ENCODE measurements at places on chromosomes 12 and 14.

DNA sequence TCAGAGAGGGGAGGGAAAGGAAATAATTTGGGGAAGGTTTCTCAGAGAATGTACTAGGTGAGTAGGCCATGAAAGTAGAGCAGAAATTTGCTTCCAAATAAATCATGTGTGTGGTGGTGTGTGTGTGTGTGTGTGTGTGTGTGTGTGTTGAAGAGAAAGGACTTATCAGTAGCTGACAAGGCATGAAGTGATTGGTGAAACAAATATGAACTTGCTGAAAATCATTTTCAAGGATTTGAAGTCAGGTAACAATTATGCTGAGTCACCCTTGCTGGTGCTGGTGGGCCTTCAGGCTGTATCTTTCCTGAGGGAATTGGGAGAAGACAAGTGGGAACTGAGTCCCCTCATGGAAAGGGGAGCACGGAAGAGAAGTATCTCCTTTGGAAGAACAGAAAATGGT is 55.5 kb downstream of the HSD17B6 start:
- DNase-seq, result no peak

- no peak for DNase-seq
Measured at GRCh38 chr12:105590571-105590970, 260.1 kb downstream of the C12orf75 start.

GRCh38 chr14:103073367-103073875 is 10.6 kb upstream of the LBHD2 start:
- DNase-seq, result no peak

GRCh38 chr12:125023065-125023464 is 29.6 kb downstream of the BRI3BP start:
- DNase-seq, result no peak

DNA sequence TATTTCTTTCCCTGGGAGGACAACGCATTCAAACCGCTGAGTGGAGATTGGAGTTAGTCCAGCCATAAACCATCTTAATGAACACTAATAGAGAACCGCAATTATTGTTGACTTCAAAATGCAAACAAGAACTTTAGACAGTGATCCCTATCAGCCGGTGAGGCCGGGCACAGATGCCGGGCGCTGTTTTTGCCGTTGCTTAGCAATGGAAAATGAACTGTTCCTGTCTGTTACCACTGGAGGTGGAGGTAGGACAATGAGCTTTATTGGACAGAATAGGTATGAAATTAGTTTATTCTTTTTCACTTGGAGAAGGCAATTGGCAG is 216.8 kb downstream of the TTC8 start:
- peak; percentile 54 for DNase-seq

GRCh38 chr12:50302686-50303085 is 19.4 kb upstream of the LIMA1 start:
- no peak for DNase-seq

GRCh38 chr12:76784600-76785051 is 20.7 kb downstream of the ZDHHC17 start:
- DNase-seq, result peak; percentile 29

DNA sequence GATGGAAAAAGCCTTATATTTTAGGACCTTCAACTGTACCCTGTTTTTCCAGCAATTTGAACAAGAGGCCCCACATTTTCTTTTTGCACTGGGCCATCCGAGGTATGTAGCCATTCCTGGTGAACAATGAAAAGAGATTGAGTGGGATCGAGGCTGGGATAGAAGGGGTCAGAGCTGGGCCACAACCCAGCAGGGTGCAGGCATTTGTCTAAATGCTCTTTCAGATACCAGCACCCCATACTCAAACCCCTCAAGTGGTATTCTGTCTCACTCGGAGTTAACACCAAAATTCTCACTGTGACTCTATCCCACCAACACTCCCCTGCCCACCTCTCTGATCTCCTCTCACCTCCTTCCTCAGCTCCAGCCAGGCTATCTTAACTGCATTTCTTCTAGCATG is 26.8 kb downstream of the DUSP6 start:
- DNase-seq, result no peak

GRCh38 chr12:48420039-48420775 is 52.2 kb upstream of the ANP32D start:
- DNase-seq, result no peak

DNA sequence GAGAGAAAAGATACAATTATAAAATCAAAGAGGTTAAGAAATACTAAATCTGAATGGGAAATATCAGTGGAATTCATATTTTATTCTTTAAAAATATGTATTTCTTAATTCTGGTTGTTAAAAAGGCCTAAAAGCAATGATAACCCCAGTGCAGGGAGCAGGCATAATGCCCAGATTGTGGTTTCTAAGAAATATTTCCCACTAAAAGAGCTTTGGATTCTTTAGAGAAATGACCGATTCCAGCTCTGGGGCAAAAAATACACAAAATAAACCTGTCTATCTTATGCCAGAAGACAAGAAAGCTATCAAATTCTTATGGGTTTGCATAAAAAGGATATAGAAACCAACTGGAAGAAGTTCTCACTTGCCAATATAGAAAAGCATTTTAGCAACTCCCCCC is 71.6 kb downstream of the PDE6H start:
- no peak for DNase-seq

DNA sequence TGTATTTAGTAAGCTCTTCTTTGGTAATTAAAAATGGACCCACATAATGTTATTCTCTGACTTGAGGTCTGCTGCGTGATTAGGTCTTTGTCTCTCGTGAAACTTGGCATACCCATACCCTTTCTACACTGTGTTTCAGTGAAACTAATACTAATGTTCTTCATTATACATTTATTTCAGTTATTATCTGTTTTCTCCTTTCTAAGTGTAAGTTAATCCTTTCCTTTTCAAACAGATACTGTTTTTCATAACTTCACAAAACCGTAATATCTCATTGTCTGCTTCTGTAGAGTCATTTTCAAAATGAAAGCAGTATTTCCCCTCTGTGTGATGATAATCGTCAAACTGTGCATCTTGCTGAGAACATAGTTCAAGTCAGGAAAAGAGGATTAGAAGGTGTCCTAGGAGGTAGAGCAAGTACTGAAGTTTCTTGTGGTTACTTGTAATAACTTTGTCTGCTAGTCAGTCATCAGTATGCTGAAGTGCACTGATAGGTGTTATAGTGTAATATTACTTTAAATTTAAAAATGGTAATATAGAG is 15.9 kb downstream of the PYROXD1 start:
- DNase-seq, result no peak

DNA sequence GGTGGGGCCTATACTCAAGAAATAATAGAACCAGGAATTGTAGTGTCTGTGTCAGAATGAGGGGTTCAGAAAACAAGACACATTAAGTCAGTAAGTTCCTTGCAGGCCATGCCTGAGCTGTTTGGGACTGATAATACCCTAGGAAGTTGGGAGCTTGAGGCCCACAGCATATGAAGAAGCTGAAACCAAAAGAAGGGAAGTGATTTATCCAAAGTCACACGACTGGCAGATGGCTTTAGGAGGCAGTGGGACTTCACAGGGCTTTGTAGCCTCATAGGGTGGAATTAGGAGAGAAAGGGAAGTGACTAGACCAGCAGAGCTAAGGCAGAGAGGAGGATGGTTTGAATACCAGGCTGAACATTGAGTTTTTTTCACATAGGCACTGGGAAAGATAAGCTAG is 56.6 kb upstream of the SRSF5 start:
- no peak for DNase-seq

DNA sequence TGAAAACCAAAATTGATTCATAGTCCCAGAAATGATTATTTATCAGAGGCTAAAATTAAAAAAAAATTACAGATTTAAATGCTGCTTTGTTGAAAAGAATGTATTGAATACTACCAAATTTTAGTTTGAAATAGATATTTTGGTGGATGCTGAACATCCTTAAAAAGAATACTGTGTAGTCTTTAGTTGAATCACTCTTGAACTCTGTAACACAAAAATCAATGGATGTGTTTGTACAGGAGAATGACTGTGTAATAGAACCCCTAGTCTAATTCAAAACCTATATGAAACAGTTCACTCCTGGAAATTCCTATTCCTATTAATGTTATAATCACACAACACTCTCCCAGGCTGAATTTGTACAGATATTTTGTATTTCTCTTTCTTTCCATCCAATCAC is 1.5 kb upstream of the TSPAN8 start:
- no peak for DNase-seq

DNA sequence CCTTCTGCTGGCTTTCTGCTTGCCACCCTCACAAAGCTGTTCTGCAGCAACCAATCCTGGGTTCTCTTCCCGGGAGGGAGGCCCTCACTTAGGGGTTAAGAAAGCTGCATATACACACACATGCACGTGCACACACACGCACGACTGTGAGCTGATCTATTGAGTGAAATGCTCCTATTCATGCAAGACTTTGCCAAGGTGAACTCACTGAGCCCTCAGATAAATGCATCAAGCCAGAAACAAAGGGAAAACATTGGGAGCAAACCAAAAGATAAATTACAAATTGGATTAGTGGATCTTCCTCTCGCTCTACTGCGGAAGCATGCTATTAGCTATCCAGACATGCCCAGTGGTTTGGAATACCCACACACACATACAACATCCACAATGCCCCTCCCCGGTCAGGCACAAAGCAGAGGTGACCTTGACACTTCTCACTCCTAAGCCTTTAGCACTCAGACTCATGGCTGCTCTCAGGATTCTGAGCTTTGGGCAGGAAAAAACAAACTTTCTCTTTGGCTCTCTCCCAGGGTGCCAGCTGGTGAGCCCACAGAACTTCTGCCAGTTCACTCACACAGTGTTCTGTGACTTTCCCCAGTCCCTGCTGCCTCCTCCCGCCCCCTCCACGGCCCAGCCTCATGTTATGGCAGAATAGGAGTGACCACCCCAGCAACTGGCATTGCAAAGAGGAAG is 320.0 kb downstream of the DPF3 start:
- DNase-seq, result no peak

DNA sequence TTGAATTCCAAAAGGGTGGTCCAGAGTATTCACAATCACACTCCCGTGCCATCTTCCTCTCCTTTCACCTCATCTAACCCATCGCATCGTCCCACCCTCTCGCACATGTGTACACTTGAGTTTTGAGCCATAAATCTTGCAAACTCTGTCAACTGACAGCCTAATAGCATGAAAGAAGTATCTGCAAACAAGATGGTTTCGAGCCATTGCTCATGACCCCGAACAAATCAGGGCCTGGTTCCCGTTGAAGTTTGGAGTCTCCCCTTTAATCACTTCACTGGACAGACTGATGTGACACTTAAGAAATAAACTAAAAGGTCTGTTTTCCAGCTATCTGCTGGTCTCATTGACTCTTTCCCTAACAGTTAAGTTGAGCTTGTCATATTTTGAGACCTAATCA is 223.6 kb upstream of the SOX5 start:
- no peak for DNase-seq

All from hippocampal formation (tissue), 2 donors.